ENCODE measurements at places on chromosomes 1 and 21.

- DNase-seq = no peak
Measured at GRCh38 chr1:27832762-27833161, 2.2 kb downstream of the PPP1R8 start.

DNA sequence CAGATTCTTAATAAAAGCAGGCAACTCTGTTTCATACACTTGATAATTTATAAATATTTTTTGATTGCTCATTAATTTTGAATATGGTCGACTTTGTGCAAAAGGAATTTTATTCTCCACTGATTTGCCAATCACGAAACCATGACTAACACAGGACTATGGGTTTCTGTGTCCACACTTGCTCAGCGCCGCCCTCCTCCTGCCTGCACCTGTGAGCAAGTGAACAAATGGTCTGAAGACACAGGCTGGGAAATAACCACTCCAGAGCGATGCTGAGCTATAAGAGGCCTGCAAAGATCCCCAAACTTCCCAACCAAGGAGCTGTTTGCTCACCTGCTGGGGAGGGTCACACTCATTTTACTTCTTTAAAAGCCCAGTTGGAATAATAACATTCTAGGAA is 19.6 kb downstream of the ABCB10 start:
- DNase-seq = no peak

- DNase-seq = no peak
Measured at GRCh38 chr1:222054416-222054815, 312.5 kb upstream of the DUSP10 start.

- no peak for DNase-seq
Measured at GRCh38 chr1:24299901-24300300, 19.3 kb upstream of the GRHL3 start.

GRCh38 chr1:108130794-108131193 is 69.3 kb downstream of the SLC25A24 start:
- DNase-seq = no peak

All from NCI-H146 (cell line).